Progenitor cell of endocrine pancreas (in vitro differentiated cells): ENCODE measurements at places on chromosomes 12 and 14. TPM values are rescaled to one million over a fixed set of nuclear protein-coding genes. Genes with fewer than 3 reads are reported as not detected.
A peak's percentile ranks its signal among the peaks of the same experiment; 100 is the strongest.

DNA sequence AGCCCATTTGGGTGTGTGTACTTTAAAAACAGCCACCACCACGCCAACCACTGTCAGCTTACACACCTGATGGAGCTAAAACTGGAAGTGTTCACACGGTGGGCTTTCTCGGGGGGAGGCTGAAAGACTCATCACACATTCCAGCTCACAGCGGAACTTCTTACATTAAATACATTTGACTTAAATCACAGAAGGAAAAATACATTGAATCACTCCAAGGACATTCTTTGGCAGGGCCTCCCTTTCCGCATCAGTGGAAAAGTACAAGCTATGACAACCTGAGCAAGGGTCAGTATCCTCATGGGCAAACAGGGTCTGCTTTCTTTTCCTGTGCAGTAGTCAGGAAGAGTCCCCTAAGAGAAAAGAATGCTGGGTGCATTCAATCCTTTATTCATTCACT, 31.0 kb upstream of the TC2N start:
- peak overlapping the region; percentile 31 for H3K27ac ChIP-seq
- no peaks in the 10 kb centered on the region for H3K36me3 ChIP-seq
- peaks cover 2% of the 10 kb centered on the region for H3K27me3 ChIP-seq

DNA sequence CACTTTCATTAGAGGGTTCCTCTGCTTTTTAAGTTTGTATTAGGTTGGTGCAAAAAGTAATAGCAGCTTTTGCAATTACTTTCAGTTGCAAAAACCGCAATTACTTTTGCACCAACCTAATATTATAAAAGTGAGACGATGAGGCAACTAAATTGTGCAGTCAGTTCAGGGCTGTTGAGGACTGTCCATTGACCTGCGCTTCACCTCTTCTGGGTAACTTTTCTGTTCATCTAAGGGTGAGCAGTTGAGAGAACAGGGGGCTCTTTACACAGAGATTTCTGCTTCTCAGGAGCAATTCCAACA, 191.3 kb downstream of the AACS start:
- H3K4me1 ChIP-seq: no peaks in the 10 kb centered on the region
- no peaks in the 10 kb centered on the region for H3K36me3 ChIP-seq
- DNase-seq: no peak
- H3K27me3 ChIP-seq: peaks cover 12% of the 10 kb centered on the region
- H3K27ac ChIP-seq: no peak overlapping the region
- no peak overlapping the region for H3K4me3 ChIP-seq

GRCh38 chr12:65294641-65295262, 16.3 kb downstream of the MSRB3 start:
- no peaks in the 10 kb centered on the region for H3K27me3 ChIP-seq
- no peak overlapping the region for H3K27ac ChIP-seq
- H3K4me1 ChIP-seq: no peaks in the 10 kb centered on the region
- no peaks in the 10 kb centered on the region for H3K36me3 ChIP-seq
- no peak for DNase-seq

Gene ATP23
- 6.0 and 6.6 TPM in 2 replicates for total RNA-seq
